Mesenteric fat pad (tissue), 1 donor: ENCODE measurements at places on chromosomes 5 and 9. TPM values are rescaled to one million over a fixed set of nuclear protein-coding genes. Genes with fewer than 3 reads are reported as not detected.

DNA sequence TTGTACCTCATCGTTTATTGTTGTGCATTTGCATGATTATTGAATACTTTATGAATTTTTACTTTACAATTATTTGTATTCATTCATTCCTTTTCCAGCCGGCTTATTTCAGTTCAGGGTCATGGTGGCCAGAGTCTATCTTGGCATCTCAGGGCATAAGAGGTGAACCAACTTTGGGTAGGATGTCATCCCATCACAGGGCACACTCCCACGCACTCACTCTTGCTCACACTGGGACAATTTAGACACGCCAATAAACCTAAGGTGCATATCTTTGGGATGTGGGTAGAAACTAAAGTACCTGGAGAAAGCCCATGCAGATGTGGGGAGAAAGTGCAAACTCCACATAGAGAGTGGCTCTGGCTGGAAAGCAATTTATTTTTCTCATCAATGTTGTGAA, 158.1 kb upstream of the MAST4 start:
- no peak for DNase-seq

GRCh38 chr9:123081824-123082223, 48.4 kb downstream of the GPR21 start:
- DNase-seq = no peak

LTC4S gene
- total RNA-seq = 9.6 TPM

ABITRAM gene
- total RNA-seq = 10.4 TPM

GRCh38 chr5:94545870-94546625, 72.4 kb downstream of the KIAA0825 start:
- DNase-seq = no peak

GBGT1 gene
- total RNA-seq = 25.1 TPM

GRCh38 chr5:10584714-10585517, 21.0 kb downstream of the ANKRD33B start:
- peak; percentile 33 for DNase-seq

DNA sequence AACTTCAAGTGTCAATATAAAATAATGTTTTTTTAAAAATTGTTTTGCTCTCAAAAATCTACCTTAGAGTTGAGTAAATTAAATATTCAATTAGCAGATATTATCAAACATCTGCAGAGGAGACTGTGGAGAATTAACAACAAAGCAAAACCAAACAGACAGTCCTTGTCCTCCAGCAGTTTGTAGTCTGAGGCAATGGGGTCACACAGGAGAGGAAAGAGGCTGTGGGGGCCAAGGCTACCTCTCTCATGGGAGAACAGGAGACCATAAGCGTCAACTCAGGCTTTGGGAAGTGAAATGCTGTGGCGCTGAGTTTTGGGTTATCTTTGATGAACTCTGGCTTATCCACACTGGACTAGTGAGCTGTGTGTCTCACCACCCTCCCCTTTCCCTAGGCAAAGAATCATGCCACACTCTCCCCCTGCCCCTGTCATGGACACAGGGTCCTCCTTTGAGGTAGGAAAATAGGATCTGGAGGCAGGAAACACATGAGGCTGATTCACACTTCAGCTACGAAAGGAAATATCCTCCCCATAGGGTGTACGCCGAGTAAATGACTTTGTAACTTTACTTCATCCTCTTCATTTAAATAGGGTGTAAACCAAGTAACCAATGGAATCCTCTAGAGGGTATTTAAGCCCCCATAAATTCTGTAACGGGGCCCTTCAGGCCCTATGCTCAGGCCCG, 152.7 kb downstream of the FSTL4 start:
- DNase-seq = no peak

DNA sequence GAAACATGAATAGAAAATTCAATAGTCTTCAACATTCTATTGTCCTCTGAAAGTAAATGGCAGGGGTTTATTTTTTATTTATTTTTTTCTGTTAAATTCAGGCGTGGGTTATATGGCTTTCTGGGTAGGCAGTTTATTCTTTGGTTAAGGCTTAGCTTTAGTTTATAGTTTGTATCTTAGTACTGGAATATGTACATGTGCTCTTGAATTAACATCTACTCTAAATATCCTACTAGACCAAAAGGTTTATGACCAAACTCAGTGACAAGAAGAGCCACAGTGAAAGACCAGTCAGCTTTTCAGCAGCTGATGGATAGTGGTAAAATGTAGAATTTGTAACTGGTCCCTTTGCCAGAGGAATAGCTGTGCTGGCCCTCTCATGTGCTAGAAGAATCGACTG, 62.0 kb upstream of the DAB2 start:
- no peak for DNase-seq

GRCh38 chr9:87267251-87268070, 230.2 kb upstream of the DAPK1 start:
- DNase-seq = no peak

GRCh38 chr5:34858790-34859189, 19.8 kb downstream of the TTC23L start:
- DNase-seq = no peak

GRCh38 chr9:115208501-115208900, 90.5 kb upstream of the TNC start:
- no peak for DNase-seq

C9orf57 gene
- not detected for total RNA-seq

- DNase-seq = no peak
These were observed 56.9 kb downstream of the NPR3 start for GRCh38 chr5:32767948-32768467.

DNA sequence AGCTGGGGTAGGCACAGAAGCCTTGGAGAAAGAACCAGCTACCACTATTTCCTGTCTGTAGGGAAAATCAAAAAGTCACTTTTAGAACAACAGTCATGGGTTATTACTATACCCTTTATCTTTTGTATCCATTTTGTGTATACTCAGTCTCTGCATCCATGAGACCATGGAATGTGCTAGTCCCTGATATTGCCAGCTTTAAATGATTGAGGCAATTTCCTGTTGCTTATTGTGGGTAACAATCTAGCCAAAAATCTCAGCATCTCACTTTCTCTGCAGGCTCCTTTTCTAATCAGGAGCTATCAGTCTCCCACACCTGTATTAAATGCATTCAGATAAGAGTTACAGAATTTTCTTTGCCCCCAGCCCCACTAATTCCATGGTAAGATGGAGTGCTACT, 968 bp upstream of the KDM3B start:
- DNase-seq = no peak

DRD1 gene
- total RNA-seq = 1.1 TPM

DNA sequence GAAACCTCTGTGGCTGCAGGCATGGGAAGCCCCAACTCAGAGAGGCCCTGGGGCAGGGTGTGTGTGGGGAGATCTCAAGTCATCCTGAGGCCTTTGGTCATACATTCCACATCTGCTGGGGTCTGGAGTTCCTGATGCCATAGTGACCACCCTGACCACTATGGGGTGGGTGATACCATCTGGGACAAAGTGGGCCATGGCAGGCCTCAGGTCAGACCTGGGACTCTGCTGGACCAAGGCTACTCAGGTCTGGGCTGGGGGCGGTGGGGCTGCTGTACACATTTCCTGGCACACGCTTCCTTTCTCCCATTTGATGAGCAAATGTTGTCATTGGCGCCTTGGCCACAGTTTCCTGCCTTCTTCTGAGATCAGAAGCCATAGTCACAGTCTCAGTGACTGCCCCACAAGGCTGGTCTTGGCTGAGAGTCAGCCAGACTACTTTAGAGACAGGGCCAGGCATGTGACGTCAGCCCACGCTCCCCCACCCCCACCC, 15.1 kb upstream of the ACSL6 start:
- peak; percentile 72 for DNase-seq

EIF4EBP3 gene
- total RNA-seq = 22.5 TPM

GRCh38 chr9:89679016-89679415, 74.2 kb downstream of the GADD45G start:
- DNase-seq = no peak

- no peak for DNase-seq
These were observed 29.0 kb downstream of the KLF9 start for GRCh38 chr9:70385426-70385825.

DNA sequence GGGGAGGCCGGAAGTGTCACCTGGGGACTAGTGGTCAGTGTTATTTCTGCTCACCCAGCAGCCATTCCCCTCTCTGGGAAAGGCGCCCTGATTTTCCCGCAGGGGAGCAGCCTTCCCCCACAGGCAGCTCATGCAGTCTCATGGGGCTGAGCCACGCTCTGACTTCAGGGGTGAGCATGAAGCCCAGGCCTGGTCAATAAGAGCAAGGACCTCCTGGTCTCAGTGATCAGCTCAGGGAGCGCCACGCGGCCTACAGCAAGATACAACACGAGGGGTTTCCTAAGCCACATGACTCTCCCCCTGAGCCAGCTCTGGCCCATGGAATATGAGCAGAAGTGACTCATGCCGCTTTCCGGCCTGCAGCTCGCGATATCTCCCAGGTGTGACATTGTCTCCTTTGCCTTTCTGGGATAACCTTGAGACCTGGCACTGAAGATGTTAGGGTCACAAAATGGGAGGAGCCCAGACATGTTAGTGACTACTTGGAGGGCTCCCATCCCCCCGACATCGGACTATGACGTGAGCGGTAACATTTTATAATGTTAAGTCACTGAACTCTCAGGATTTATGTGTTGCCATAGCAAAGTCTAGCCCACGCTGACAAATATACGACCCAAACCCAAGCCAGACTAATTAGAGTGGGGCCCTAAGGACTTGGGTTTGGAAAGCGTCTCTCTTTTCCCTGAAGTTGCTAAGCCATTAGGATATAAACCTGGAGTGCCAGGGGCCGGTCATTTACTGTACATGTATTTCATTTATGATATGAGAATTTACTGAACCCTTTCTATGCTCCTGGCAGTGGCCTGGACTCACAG, 46.5 kb upstream of the GFPT2 start:
- DNase-seq = peak; percentile 62

DNA sequence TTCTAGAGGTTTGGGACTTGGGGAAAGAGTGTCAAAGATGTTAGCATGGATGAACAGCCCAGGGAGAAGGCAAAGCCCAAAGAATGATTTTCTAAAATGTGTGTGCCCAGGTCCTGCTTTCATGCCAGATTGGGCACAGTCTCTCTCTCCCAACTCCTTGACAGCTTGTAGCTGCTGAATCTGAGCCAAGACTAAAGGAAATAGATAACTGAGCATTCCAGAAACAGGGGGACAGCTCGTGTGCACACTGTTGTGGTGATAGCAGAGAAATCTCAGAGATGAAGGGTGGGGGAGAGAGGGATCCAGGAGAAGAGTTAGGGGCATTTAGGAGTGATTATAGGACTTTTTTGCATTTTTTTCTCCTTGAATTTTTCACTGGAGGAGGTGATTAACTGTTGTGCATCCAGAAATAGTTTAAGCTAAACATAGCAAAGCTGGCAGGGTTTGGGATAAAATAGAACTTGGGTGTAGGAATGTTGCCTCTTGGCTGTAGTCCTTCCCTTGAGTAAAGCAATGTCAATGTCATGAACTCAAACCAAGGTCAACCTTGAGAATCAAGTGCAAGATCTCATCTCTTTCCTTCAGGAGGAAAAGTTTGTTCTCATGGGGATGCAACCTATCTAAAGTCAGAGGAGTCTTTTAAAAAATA, 245.9 kb downstream of the SH3GL2 start:
- DNase-seq = no peak

DNA sequence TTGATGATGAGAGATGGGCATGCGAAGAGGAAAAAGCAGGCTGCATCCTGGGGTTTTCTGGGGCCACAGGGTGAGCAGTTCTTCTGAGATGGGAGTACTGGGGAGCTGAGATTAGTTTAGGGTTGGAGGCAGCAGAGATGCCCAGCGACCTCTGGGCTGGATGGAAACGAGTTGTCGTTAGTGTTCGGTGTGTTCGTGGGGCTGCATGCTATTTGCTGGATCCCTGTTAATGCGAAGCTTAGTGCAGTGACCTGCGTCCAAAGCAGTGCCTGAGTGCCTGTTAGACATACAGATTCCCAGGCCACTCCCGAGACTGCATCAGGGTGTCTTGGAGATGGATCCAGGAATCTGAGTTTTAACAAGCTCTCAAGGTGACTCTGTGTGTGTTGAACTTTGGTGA, 201.3 kb downstream of the CACNA1B start:
- peak; percentile 87 for DNase-seq

- no peak for DNase-seq
These were observed 172.2 kb upstream of the ANKRD55 start for GRCh38 chr5:56405116-56405908.

GRCh38 chr9:91164724-91165520, 196.8 kb downstream of the AUH start:
- no peak for DNase-seq

RGS7BP gene
- 0.93 TPM for total RNA-seq

MIER3 gene
- total RNA-seq = 19.6 TPM

ZNF366 gene
- 13.8 TPM for total RNA-seq

CCDC152 gene
- 0.45 TPM for total RNA-seq

- DNase-seq = no peak
These were observed 136.2 kb downstream of the ALDH1A1 start for GRCh38 chr9:72816666-72817065.

CDX1 gene
- 0.35 TPM for total RNA-seq

PAEP gene
- not detected for total RNA-seq

GRCh38 chr9:114539701-114540380, 34.6 kb upstream of the WHRN start:
- no peak for DNase-seq

GRCh38 chr5:18379189-18379588, 744.9 kb downstream of the TAF11L14 start:
- no peak for DNase-seq

- no peak for DNase-seq
These were observed 1.3 kb downstream of the TNC start for GRCh38 chr9:115116421-115117284.

DNA sequence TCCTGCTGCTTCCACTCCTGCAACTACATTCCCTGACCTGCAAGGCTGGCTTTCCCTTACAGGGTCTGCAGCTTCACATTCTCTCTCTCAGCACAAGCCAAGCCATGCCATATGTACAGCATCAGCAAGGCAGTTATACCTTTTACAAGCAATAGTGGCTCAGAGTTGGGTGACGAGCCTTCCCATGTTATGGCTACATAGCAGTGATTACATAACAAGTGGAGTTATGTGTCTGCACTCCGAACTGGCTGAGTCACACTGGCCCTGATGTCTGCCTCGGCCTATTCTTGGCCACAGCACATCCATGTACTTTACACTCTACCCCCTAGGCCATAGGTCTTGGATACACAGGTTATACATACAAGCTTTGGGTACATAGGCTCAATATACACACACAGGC, 52.0 kb upstream of the SNCAIP start:
- DNase-seq = no peak

IFNB1 gene
- total RNA-seq = not detected

- DNase-seq = no peak
These were observed 224.9 kb downstream of the PCSK5 start for GRCh38 chr9:76115396-76115795.

IL13 gene
- total RNA-seq = not detected

- DNase-seq = no peak
These were observed 6.3 kb downstream of the STC2 start for GRCh38 chr5:173321886-173322285.
